ENCODE measurements at places on chromosomes 3 and 15.
A peak's percentile ranks its signal among the peaks of the same experiment; 100 is the strongest.

- no peak for DNase-seq
Observed at GRCh38 chr3:25292036-25292435, 136.0 kb upstream of the RARB start.

DNA sequence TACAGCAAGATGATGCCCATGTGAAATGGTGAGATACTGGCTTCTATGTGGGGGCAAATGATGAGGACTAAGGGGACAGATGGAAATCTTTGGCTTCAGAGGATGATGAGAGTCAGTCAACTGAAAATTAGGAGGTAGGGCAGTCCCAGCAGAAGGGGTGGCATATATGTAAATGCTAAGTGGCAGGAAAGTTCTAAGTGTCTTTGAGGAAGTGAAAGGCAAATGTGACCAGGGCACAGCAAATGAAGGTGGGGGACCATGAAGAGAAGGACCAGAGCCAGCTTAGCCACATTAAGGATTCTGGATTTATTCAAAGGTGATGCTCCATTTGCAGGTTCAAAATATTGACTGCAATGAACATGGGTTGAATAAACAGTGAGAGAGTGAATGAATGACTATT is 29.2 kb upstream of the LIMD1 start:
- no peak for DNase-seq

DNA sequence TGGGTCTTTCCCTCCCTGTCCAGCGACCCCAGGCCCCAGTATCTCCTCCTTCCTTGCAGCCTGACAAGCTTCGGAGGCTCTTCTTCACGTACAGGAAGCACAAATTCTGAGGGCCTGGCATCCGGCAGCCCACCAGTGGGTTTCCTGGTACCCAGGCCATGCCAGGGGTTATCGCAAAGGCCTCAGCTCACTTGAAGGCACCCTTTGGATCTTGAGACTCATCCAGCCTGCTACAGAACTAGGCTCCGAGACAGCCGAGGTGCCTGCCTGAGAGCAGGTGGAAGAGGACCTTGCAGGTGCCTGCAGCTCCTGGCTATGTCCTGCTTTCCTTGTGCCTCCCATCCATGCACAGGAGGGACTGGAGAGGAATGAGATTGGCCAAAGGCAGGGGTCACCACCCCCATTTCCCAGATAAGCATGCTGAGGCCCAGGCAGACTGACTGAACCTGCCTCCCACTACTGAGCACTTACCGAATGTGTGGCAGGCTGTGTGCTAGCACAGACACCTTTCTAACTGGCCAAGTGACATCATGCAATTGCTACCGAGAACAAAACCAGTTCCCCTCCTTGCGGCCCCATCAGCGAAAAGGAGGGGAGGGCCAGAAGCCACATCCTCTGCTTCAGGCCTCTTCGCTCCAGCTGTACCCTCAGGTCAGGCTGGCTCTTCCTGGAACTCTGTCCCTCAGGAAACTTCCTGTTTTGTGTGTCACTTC is 11.2 kb downstream of the SH2D7 start:
- peak; percentile 70 for DNase-seq

GRCh38 chr15:70964058-70964457 is 71.4 kb downstream of the LRRC49 start:
- no peak for DNase-seq

GRCh38 chr3:151798466-151798865 is 15.4 kb upstream of the AADAC start:
- DNase-seq = no peak

DNA sequence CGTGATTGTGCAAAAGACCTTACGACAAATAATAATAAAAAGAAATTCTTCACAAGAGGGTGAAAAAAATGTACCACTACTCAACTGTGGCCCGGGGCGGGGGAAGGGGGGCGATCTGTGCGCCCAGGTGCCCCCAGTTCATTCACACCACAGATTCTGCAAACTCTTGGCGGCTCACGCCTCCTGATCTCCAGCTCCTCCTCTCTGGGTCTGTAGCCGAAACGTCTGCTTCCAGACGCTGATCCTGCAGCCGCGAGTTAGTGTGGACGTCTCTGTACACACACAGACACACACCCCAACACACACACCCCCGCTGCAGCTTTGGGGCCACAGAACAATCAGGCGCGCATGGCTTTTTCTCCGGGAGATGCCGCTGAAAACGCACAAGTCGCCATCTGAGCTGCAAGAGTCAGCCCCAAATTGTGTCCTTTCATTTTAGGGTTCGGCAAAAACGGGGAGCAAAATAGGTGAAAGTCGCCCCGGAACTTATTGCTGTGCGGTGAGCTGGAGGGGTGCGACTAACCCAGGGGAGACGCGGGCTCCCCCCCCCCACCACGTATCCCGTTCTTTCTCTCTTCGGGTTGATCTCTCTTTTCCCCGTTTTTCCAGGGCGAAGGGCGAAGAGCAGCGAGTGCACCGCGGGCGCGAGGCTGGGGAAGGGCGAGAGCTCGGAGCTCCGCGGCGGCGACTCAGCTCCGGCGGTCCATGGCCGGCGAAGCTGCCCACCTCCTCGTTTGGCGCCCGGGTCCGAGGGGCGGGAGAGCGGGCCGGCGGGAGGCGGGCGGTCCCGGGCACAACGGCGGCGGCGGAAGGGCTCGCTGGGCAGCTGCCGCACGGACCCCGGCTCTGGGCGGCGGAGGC is 505 bp upstream of the WNT5A start:
- DNase-seq = no peak

DNA sequence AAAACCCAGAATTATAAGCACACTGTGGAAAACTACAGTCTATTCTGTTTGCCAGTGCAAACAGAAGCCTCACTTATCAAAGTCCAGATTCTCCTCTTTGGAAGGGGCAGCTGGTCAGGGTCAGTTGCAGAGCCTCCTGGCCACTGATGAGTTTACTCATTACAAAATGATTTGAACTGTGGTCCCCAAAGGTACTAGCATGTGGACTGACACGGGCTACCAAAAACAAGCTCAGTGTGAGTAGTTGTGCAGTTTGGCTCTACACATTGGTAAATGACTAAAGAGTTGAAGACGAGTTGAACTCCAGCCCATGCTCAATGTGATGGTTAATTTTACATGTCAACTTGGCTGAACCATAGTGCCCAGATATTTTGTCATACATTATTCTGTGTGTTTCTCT is 221.5 kb downstream of the ZIC4 start:
- DNase-seq = no peak

DNA sequence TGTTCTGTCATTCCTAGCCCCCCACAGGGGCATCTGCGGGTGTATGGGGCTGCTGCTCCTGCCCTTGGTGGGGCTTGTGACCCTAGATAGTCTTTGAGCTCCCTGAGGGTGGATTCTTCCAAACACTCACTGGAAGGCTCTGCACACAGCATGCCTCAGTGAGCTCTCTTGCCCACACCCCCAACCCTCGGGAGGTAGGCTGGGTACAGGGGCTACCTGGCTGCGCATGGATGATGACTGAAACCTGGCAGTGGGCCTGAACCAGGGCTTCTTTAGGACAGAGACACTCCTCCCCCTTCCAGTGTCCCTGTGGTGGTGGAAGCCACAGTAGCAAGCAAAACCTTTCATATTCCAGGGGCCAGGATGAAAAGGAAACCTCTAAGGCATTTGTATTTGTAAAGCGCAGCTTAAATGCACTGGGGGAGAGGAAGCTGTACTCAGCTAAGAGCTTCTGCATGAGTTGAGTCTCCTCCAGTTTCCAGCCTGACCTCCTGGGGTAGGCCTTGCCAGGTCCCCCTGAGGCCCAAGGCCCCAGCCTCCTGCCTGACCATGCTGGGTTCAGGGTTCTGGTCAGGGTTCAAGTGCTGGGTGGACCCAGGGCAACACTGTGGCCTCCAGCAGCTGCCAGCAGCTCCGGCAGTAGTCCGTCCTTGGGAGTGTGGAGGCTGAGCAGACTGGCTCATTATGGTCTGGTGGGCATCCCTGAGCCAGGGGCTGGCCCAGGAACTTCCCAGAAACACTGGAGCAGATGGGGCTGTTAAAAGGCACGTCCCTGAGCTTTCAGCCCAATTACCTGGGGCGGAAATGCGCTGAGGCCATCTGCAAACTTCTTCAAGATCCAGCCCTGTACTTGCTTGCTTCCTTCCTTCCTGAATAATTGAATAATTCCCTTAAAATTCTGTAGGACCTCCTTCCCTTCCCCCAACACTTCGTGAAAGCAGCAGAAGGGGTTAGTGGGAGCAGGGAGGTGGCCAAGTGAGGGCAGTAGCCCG is 89.7 kb downstream of the HMG20A start:
- DNase-seq = no peak

GRCh38 chr3:65483480-65483879 is 555.2 kb downstream of the MAGI1 start:
- no peak for DNase-seq

GRCh38 chr3:8519774-8520448 is 18.3 kb downstream of the LMCD1 start:
- DNase-seq = no peak

GRCh38 chr3:178875836-178876235 is 195.8 kb downstream of the ZMAT3 start:
- DNase-seq = no peak

DNA sequence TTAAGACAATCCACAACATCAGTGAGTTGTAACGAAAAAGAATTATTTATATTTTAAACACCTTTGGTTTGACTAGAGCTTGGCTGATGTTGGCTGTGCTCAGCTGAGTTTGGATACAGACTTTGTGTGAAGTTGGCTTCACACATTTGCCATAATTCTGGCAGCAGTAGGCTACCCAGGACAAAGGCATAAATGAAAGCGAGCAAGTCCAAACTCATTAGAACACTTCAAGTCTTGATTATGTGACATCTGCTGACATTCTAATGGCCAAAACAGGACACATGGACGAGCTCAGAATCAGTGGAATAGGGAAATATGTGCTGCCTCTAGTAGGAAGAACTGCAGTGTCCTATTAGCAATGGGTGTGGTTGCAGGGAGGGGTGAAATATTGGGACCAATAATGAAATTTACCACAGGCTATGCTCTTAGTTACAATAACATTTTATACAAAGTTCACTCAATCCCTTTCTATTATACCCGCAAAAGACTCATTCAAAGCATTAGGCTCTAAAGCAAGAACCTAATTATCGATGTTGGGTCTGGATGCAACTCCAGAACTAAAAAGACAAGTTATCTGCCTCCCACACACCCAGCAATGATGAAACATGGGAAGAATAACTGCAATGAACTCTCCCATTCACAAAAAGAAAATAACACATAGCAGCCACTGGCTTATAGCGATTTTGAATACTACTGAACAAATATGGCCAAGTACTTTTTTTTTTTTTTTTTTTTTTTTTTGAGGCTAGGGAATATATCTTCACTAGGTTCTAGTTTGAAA is 493.9 kb upstream of the RASGRP1 start:
- no peak for DNase-seq

GRCh38 chr3:5195605-5196004 is 8.1 kb downstream of the EDEM1 start:
- DNase-seq = peak; percentile 60

GRCh38 chr3:103818800-103819199 is 1384.0 kb downstream of the ZPLD1 start:
- no peak for DNase-seq

GRCh38 chr3:190811775-190812480 is 50.6 kb downstream of the GMNC start:
- no peak for DNase-seq

- no peak for DNase-seq
Observed at GRCh38 chr3:159249472-159250174, 447.8 kb downstream of the MFSD1 start.

- DNase-seq = no peak
Observed at GRCh38 chr3:66018057-66019033, 20.4 kb downstream of the MAGI1 start.

- DNase-seq = no peak
Observed at GRCh38 chr3:45016916-45017315, 9.2 kb upstream of the CLEC3B start.

GRCh38 chr3:39387411-39387975 is 4.3 kb downstream of the SLC25A38 start:
- no peak for DNase-seq

- no peak for DNase-seq
Observed at GRCh38 chr3:21393683-21394311, 357.2 kb downstream of the ZNF385D start.

DNA sequence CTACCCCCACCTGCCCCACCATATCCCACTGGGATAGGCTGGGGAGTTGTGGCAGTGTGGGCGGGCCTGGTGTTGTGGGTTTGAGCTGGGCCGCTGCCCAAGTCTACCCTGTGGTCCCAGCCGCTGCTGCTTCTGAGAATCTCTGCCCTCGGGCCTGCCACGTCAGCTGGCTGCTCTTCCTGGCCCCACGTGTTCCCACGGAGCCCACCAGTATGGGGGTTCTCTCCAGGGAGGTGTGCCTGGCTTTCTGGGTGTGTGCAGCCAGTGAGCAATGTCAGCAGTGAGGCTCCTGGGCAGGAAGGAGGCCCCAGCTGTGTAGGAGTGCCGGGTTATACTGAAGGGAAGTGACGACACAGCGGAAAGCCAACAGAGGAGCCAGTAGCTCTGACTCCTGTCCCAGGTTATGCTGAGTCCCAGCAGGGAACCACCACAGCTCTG is 10.5 kb downstream of the GNAI2 start:
- peak; percentile 92 for DNase-seq

DNA sequence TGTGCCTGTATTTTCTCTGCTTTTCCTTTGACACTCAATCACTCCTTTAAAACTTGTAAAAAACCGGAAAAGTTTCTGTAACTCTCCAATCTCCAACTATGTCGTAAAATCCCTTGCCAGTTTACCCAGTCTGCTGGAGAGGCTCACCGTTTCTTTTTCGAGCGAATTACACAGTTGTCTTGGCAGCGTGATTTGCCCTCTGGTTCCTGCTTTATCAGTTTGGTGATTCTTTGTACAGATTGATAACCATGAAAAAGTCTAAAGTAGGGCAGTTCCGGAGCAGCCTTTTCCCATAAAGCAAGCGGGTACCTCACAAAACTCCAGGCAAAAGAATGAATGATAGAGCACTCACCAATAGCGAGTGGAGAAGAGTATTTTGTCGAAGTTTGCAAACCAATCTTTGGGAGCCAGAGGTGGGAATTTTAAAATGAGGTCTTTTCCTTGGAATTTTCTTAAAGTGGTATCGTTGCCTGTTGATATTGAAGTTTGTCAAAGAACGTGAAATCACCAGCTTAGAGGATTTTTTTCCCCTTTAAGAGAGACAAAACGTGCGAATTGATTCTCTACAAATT is at the start of gene TTC23:
TTC23 (minus strand) TSS at position 312 of the 572 bp plus-strand sequence. CDS start 20,869 bp downstream, outside the sequence.
- no peak for DNase-seq

- DNase-seq = no peak
Observed at GRCh38 chr15:84807228-84807627, 9.9 kb upstream of the ALPK3 start.

GRCh38 chr15:66657185-66658020 is 44.6 kb upstream of the SMAD6 start:
- DNase-seq = no peak

Data from stimulated activated CD4-positive, alpha-beta T cell treated with anti-CD3 and anti-CD28 coated beads, Interleukin-1b, Interleukin-23, amount 100 ng/mL, for 48 hours (primary cell).